CD4-positive, CD25-positive, alpha-beta regulatory T cell (primary cell): ENCODE measurements at places on chromosomes 2 and 18. TPM values are rescaled to one million over a fixed set of nuclear protein-coding genes. Genes with fewer than 3 reads are reported as not detected.

DNA sequence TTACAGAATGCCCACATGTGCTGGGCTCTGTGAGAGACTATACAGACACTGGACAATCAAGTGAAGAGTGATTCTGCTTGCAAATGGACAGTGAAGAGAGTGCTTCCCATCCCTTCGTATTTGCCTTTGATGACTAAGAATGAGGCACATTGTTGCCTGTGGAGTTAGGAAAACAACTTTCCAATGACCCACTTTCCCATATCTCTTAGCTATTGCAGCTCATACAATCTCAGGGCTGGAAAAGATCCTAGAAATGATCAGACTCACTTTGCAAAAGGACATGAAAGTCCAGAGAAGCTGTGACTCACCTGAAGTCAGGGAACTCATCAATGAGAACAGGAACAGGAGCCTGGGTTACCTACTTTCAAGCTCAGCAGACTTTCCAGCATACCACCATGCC is 440.5 kb upstream of the TCF4 start:
- DNase-seq, result no peak

DNA sequence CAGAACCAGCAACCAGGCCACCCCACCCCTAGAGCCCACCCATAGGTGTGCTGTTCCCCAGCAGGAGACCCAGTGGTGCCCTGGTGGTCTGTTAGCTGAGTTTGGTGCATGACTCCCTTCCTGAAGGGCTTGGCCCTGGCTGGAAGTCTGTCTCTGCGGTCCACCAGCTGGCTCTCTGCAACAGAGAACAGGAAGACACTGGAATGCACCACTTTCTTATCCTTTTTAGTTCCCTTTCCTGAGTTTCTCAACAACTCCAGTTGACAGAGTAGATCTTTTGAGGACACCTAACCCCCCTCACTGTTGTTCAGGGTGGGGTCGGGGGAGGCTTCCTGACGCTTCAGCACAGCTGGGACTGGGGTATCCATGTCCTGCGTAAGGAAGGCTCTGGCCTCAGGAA is 11.9 kb upstream of the RPL37A start:
- no peak for DNase-seq

DNA sequence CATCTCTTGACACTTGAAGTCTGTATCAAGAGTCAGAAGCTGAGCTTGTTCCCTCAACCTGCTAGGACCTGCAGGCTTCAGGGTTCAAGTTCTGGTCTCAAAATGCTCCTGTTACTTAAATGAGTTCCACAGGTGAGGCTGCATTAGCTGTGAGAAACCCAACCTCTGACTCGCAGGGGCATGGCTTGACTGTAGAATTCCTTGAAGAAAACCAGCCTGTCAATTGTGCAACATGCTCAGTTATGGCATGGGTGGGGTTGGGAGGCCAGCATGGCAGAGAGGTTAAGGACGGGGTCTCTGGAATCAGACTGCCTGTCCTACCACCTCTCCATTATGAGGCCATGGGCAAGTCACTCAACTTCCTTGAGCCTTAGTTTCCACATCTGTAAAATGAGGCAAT is 235.8 kb downstream of the EN1 start:
- DNase-seq, result no peak

Gene KCMF1
- 41.8 TPM for polyA plus RNA-seq

GRCh38 chr2:4895371-4895770 is 796.8 kb upstream of the SOX11 start:
- no peak for DNase-seq
